ENCODE measurements at places on chromosomes 12 and 14.

DNA sequence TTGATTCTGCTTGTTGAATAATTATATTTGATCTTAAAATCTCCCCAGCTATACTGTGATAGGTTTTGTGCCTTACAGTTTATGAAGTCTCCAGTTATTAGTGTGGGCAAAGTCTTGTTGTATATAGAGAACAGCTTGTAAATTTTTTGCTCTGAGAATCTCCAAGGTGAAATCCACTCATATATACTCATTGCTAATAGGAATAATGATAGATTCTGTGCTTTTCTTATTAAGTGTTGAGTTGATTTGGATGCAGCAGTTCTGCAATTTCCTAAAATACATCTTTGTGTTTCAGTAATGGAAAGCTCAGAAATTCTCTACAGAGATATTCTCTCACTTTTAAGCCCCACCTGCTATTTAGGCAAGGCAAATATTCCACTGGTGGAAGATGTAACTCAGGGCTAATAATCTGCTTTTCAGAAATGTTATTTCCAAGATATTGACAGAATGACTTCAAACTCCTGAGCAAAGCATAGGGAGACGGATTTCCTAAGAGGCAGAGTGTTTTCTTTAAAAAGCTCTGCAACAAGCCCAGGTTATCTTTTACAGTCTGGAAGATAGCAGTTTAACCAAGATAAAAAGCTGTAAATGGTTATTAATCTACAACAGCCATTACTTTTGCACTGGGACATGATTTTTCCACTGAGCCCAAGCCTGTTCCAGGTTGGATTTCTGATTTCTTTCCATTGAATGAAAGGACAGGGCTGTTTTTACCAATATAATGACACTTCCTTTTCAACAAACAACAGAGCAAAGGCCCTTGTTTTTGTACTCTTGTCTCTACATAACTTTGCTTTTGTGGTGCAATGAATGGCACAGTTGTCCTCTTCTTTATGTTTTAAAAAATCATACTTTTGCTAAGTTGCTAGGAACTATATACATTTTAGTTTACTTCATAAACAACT, 239.9 kb upstream of the ATP2B1 start:
- DNase-seq: no peak

DNA sequence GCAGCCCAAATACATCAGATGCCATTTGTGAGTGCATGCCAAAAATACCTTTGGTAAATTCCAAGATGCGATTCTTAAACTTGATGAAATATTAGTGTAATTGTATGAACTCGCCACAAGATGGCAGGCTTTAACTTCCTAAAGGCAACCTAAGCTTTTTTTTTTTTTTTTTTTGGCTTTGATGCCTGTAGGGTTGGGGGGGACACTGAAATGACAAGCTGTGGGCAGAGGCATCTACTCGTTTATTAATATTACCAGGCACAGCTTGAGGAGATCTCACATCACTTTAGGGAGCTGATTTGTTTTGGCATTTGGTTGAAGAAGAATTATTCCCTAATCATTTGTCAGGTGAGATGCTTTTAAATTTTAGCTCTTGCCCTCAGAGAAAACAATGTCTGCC, 126.7 kb upstream of the CCDC196 start:
- peak; percentile 19 for DNase-seq

- DNase-seq: no peak
These were observed 311.4 kb downstream of the RGS6 start for GRCh38 chr14:72243309-72244293.

- no peak for DNase-seq
These were observed 65.8 kb upstream of the TMTC2 start for GRCh38 chr12:82620917-82621316.

DNA sequence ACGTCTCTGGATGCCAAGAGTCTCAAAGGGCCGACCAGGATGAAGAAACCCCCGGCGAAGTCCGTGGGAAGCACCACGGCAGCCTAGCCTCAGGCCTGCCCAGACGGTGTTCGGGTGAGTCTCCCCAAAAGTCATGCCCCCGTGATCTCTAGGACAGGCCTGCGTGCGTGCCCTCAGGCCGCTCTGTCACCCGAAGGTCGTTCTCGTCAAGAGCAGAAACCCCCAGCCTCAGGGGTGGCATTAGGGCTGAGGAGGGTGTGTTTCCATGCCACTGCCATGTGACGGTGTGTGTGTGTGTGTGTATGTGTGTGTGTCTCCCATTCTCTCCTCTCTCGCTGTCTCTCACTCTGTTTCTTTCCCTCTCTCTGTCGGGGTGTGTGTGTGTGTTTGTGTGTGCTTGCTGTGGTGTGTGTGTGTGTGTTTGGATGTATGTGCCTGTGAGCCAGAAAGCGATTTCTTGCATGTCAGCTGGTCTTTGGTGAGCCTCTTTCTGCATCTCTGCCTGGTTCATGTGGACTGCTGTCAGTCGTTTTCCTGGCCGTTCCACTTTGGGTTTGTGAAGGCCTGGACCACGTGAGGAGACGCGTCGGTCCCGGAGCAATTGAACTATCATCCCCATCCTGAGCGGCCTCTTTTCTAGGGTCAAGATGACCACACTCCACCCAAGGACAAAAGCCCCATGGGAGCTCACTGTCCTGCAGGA, 772.5 kb upstream of the ALG10B start:
- no peak for DNase-seq

DNA sequence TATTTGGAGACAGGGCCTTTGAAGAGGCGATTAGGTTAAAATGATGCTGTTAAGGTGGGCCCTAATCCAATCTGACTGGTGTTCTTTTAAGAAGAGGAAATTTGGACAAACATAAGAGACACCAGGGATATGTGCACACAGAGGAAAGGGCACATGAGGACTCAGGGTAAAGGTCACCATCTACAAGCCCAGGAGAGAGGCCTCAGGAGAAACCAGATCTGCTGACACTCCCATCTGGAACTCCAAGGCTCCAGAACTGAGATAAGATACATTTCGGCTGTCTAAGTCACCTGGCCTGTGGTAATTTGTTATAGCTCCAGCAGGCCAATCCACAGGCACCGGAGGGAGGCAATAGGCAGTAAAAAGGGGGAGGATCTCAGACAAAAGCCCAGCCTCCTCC, 48.6 kb downstream of the KICS2 start:
- DNase-seq: no peak

- no peak for DNase-seq
These were observed 34.1 kb downstream of the ERH start for GRCh38 chr14:69363964-69364363.

DNA sequence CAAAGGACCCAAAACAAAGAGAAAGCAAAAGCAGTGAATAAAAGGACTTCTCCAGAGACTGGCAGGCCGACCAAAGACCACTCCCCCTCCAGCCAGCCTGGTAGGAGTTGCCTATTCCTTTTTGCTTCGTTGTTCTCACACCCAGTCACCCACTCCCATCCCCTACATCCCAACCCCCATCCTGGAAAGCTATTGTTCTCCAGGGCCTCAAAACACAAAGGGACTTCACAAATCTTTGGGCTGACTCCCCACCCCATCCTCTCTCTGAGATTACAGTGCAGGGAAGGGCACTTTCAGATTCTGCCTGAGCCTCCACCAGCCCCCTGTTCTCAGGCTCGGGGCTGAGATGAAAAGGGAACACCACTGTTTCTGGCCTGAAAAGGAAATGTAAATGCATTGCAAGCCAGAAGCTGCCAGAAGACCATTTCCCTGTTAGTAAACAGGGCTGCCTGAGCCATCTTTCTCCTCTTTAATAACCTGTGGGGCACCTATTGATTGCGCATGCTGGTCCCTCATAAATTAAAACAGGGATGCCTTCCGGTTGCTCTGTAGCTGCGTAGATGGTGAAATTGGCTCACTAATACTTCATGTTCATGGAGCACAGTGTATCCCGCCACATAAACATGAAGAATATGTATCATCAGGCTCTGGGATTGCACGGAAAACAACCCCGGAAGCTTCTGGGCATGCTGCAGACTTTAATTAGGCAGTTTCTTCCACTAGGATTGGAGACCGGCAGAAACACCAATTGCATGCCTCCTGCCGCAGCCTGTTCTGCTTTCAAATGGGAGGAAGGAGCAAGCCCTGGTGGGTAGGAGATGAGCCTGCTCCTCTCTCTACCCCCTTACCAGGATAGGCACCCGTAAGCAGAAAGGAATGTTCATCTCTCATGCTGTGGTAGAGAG, 130.3 kb upstream of the FUT8 start:
- peak; percentile 54 for DNase-seq

DNA sequence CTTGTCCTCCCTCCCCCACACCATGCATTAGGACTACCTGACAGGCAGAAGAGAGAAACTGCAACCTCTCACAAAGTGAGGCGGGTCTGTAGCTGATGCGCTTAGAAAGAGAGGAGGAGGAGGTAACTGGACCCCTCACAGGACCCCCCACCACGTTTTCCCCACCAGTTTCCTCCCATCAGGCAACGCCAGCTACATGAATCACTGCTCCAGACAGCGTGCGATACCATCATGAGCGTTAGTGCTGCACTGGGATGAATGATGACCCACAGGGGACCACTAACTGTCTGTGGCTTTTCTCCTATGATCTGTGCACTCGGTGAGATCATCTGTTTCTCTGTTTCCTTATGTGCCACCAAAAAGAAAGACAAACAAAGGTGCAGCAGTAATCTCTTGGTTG, 77.7 kb downstream of the KCNK10 start:
- DNase-seq: no peak

DNA sequence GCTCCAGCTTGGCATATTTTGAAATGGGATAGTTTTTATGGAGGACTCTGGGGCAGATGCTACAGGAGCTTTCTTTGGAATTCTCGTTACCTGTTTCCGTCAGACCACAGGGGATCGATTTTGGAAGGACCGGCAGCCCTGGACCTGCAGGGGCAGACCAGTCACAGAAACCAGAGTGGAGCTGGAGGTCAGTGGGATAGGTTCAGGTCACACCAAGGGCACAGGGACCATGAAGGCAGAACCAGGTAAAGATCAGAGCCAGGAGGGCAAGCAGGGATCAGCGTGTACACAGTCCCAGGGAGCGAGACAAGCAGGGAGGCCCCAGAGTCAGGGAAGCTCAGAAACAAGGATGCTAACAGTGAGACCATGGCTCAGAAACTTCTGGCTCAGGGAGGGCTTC, 45.5 kb downstream of the TSPAN11 start:
- DNase-seq: no peak

DNA sequence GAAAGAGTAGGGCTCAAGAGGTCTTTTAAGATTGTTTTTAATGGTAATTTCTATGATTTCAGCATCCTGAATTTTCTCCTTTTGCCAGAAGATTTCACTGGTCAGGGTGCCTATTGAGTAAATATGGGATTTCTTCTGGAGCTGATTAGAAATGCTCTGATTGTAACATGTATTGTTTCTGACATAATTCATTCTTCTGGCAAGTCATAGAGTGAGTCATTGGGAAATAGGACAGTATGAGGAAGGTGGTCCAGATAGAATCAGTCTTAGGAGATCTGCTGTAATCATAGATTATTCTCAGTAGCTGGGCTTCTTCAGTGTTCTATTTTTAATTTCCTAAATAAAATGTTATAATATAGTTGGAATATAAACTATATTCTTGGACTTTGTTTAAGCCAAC, 182.0 kb upstream of the NAV3 start:
- no peak for DNase-seq

DNA sequence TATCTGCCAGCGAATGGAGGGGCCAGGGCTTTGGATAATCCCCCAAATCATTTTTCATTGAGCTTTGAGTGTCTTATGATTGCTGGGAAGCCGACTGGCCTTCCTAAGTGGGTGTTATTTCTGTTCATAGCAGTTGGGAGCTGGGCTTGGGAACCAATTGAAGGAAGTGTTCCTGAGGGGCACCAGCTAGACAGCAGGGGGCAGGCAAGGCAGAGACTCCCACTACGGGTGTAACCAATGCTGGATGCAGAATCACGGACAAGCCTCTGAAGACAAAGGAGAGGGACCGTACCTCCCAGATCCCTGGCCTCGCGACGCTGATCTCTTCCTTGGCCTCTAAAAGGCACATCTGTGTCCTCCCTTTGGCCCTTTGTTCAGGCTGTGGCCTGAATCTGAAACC, 149.0 kb upstream of the PRMT8 start:
- DNase-seq: peak; percentile 39

- no peak for DNase-seq
These were observed 256.7 kb downstream of the SUDS3 start for GRCh38 chr12:118633071-118633470.

DNA sequence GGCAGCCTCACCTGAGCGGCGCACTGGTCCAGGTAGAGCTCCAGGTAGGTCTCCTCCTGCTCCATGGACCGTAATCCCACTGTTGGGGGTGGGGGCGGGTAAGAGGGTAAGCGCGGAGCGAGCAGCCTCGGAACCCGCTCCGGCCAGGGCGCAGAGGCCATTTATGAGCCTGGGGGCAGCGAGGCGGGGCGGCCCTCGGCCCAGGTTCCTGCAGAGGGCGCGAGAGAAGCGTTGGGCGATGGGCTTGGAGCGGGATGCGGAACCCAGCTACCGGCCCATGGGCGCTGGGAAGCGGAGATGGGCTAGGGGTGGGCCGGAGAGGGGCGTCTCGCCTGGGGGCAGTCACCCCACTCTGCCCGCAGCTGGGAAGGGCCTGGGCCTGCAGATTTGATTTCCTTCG, at the start of gene TBPL2:
Gene TBPL2 (minus strand): TSS at position 232 of the 400 bp plus-strand sequence. CDS start 167 bp downstream, at position 65.
- no peak for DNase-seq

- DNase-seq: no peak
These were observed 584.8 kb downstream of the ETNK1 start for GRCh38 chr12:23209793-23210192.

GRCh38 chr12:49580572-49581535, 12.9 kb upstream of the MCRS1 start:
- DNase-seq: peak; percentile 40

DNA sequence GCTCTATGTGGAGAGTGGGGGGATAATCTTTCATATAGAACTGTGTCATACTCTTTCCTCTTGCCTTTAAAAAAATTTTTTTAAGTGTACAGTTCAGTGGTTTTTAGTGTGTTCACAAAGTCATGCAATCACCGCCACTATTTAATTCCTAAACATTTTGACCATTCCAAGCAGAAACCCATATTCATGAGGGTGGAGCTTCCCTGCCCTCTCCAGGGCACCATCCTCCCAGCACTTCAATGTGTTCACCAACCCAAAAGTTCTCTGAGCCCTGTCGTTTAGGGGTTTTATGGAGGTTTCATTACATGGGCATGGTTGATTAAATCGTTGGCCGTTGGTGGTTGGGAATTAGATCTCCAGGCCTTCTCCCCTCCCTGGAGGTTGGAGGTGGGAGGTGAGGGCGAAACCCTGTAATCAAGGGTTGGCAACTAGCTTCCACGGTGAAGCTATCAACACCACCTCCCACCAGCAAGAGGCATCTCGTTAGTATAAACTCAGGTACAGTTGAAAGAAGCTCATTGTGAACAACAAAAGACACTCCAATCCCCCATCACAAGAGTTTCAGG, 42.8 kb upstream of the WNK1 start:
- DNase-seq: no peak

- DNase-seq: no peak
These were observed 18.8 kb upstream of the VWF start for GRCh38 chr12:6143303-6143675.

DNA sequence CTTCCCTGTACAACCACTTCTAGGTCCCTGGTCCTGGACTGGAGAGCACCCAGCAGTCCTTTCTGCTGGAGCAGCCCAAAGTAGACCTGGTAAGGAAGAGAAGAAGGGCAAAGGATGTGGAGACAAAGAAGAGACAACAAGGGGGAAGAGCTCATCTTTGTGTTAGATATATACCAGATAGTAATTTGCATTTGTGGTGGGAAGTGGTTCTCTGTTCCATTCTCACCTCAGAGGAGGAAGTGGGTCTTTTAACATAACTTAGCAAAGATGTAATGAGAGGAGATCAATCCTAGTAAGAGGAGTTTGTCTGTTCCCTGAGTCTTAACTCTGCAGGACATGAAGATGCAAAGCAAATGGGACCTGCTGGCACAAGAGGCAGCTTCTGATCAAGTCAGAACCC, 8.0 kb downstream of the CCDC198 start:
- DNase-seq: no peak

Data from hematopoietic multipotent progenitor cell (in vitro differentiated cells).